ENCODE measurements at places on chromosomes 2 and 18.

DNA sequence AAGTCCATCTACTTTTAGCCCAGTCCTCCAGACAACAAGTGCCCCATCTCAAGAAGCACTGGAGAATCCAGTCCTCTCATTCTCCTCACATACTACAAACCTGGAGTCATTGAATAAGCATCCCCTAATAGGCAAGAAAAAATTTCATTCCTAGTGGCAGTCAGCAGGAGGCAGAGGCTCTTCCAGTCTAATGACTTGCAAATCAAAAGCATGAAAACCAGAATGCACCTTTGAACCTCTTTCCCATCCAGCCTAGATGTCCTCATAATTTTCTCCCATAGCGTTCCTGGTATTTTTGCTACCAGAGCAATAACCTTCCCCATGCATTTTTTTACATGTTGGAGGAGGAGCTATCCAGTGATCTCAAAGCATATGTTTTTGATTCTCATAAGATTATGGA lies 252.6 kb downstream of the TTC32 start:
- DNase-seq, result no peak

DNA sequence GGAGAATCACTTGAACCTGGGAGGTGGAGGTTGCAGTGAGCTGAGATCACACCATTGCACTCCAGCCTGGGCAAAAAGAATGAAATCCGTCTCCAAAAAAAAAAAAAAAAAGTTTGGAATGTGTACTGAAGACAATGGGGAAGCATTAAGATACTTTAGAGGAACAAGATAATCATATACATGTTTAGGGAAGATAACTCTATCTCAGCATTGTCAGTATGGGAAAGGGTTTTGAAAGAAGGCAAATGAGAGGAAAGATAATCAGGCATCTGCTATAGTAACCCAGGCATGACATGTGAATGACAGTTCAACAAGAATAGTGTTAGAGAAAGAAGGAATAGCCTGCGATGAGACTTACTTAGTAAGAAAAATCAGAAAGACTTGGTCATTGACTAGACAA lies 112.0 kb downstream of the ATAD2B start:
- DNase-seq, result no peak

- no peak for DNase-seq
Observed at GRCh38 chr2:72057308-72057707, 90.4 kb downstream of the CYP26B1 start.

- DNase-seq, result no peak
Observed at GRCh38 chr2:221514305-221515040, 57.6 kb downstream of the EPHA4 start.

DNA sequence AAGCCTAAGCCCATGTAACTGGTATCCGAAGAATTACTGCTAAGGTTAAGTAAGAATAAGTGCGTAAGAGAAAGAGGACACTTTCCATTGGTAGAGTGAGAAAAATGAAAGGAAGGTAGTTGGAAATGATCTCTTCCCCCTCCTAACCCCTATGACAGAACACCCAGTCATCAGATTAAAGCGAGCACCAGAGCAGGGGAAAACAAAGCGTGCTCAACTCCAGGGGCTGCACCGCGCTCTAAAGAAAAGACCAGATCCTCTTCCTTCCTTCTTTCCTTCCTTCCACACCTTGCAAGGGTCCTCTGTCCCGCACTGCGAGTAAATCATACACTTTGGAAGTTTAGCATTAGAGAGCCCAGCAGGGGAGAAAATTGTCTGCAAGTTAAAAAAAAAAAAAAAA lies 971 bp upstream of the CDH7 start:
- DNase-seq, result no peak

DNA sequence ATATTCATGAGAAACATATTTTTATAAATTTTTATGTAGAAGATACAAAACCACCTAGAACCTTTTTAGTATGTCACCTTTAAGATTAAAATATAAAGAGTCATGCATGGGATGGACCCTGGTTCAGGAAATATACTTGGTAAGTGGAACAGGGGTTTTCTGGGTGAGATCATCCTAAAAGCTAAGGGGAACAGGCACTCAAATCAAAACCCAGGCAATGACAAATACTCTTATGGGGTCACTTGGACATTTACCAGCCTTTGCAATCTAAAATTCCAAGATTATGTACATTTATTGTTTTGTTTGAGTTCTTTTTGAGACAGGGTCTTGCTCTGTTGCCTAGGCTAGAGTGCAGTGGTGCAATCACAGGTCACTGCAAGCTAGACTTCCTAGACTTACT lies 65.8 kb downstream of the SGPP2 start:
- no peak for DNase-seq

GRCh38 chr18:12621742-12622306 lies 36.1 kb downstream of the SPIRE1 start:
- DNase-seq, result no peak

GRCh38 chr2:25362434-25363145 lies 20.9 kb upstream of the DNMT3A start:
- DNase-seq, result peak; percentile 64

- DNase-seq, result peak; percentile 83
Observed at GRCh38 chr18:9366126-9366714, 31.6 kb downstream of the TWSG1 start.

DNA sequence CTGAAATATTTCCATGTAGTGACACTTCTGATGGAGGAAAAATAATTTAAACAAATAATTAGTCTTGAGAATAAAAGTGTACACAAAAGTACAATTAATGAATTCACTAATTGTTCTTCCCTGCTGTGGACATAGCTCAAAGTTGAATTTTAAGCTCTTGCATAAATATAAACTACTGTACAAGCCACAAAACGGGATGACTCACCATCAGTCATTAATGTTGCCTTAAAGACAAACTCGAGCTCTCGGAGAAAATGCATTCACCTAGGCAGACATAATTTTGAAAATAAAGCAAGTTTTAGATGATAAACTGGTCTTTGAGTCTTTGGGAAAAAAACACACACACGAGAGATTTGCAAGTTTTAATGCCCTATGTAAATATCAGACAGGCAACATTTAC lies 436.4 kb downstream of the ZNF521 start:
- no peak for DNase-seq

GRCh38 chr2:134301099-134301927 lies 47.4 kb downstream of the MGAT5 start:
- DNase-seq, result no peak

DNA sequence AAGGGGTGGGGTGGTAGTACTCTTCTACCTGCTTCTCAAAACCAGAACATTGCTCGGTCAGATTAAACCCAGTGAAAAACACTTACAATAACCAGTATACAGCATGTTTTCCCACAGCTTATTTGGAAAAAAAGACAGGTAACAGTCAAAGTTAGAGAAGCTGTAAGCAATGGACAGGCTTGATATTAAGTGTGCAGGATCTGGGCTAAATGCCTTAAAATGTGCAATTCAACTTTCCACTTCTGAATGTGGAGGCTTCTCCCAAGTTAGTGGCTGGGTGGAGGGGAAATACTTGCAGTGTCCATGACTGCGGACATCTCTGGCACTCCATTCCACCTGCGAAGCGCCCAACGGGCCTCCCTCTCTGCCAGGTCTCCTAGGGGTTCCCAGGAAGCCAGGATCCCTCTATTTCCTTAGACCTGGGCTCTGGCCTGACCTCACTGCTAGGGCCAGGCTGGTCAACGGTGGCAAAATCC lies 5.3 kb downstream of the ZEB2 start:
- peak; percentile 61 for DNase-seq

GRCh38 chr2:43057026-43057741 lies 169.2 kb downstream of the ZFP36L2 start:
- DNase-seq, result peak; percentile 94

DNA sequence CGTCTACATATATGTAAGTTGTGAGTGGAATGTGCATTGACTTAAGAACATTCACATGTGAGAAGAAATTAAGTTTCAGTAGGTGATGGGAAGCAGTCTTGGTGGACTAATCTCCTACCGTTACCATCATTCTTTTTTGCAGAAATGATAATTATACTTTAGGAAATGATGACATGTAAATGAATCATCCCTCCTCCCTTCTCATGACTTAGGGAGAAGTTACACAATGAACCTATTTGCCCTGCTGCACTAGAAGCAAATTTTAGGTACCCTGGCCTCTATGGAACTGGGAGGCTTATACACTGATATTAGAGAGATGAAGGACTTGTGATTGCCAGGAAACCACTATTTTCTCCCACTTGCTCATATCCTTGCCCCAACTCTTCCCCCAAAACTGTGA lies 214.2 kb downstream of the CALCRL start:
- no peak for DNase-seq

DNA sequence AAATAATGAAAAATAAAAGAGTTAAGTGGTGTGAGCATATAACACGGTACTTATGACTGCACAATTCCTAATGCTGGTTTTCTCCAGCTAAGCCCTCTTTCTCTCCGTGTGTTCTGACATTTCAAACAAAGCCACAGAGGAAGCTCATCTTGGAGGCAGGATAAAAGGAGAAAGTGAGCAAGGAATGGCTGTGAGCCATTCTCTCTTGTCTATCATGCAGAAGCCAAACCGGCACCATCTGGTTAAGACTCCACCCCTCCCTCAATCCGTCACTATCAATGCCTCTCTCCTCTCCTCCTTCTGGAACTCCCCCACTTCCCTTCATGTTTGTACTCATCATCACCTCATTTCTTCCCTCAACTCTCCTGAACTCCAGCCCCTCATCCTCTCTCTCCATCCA lies 210.4 kb downstream of the TMEM163 start:
- DNase-seq, result peak; percentile 16

- peak; percentile 46 for DNase-seq
Observed at GRCh38 chr2:85409845-85410583, at the start of gene CAPG. Gene CAPG, minus strand, starts transcription at chr2:85410366. Its CDS starts 8,221 bp downstream, at chr2:85402145.

DNA sequence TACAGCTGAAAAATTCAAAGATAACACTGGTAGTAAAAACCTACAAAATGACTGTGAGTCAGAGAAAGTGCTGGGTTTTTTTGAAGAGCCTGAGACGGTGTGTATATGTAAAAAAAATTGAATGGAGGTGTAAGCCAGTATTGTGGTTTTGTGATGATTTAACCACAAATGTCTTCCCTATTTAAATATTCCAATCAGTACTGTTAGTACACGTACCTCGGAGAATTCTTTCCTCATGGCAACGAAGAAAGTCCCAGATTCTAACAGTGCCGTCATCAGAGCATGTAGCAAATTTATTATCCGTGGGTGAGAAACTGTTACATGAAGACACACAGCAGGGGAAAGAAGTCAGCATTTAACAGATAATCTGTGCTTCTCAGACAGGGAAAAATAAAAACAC lies 48.1 kb downstream of the WDR33 start:
- peak; percentile 16 for DNase-seq

DNA sequence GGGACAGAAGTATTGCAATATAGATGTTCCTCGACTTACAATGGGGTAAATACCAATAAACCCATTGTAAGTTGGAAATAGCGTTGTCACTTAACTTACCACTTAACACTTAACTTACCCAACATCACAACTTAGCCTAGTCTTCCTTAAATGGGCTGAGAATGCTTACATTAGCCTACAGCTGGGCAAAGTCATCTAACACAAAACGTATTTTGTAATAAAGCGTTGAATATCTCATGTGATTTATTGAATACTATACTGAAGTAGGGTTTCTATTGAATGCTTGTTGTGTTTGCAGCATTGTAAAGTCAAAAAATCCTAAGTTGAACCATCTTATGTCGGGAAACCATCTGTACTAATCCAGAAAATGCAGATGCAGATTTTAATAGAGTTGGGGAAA lies 23.6 kb downstream of the IL1R2 start:
- no peak for DNase-seq

GRCh38 chr2:85770786-85771409 lies 17.1 kb downstream of the ATOH8 start:
- DNase-seq, result no peak

DNA sequence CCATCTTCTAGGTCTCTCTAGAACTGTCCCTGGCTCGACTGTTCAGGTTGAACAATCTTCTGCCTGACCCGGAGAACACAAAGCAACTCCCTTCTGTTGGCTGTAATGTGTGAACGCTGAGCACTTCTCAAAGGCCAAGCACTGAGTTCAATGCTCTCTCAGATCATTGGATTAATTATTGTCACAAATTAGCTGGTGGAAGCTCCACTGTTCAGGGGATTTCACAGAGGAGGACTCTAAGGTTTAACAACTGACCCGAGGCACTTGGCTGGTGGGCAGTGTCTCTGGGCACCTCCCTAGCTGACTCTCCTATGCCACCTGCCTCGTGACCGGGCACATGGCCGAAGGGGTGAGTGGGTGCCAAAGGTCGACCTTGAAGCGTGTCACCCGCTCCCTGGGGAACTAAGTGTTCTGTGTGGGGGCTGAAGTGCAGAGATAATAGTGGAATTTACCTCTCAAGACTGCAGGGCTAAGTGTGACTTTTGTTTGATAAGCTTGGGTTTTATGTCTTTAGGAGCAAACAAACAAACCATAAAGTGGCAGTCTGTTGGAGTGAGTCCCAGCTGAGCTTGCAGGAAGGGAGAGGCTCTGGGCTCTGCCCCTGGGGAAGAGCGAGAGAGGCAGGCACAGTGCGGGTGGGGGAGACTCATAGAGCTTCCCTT lies 64.8 kb downstream of the BCL2L11 start:
- no peak for DNase-seq

DNA sequence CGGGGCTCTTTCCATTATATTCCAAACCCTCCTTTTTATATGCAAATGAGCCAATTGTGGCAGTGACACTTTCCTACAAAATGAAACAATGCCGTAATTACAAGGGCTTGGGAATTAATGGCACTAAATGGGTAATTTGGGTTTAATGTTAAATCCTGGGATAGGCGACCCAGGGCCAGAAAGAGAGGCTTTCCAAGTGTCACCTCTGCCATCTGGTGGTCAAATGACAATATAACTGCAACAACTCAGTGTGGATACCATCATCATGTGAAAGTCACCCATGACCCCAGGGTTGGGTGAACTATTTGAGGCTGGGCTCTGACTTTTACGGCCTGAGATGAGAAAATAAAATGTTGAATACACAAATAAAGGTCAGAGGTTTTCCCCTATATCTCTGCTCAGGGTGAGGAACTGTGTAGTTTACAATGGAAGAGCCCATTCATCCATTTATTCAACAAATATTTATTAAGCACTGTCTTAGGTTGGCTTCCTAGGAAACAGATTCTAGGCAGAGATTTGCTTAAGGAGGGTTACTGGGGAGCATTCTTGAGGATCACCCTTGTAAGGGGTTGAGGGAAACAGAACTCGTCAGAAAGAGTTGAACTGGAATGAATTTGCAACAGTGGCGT lies 13.6 kb upstream of the THADA start:
- peak; percentile 68 for DNase-seq

DNA sequence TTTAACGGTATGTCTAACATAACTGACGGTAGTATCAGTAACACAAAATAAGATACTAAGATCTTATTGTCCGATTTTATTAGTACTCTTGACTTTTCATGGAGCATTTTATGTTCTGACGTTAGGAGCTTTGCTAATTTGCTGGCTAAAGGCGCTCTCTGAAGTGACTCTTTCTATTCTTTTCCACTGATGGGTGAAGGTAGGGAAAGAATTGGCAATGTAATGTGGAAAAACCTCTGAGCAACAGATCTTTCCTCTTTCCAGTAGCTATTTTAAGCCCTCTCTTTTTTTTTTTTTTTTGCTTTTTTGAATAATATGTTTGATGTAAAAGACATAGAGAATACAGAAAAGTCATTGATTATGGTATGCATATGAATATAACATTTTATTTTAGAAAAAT lies 4.6 kb downstream of the CCNYL1 start:
- no peak for DNase-seq
